Endothelial cell (in vitro differentiated cells): ENCODE measurements at places on chromosomes 7 and 10. TPM values are rescaled to one million over a fixed set of nuclear protein-coding genes. Genes with fewer than 3 reads are reported as not detected.
A peak's percentile ranks its signal among the peaks of the same experiment; 100 is the strongest.

Gene KIFBP
- 26.2 TPM for total RNA-seq

- H3K27ac ChIP-seq, result no peak overlapping the region
- DNase-seq, result no peak
- H3K36me3 ChIP-seq, result no peaks in the 10 kb centered on the region
- H3K4me3 ChIP-seq, result peak overlapping the region; percentile 21
Measured at GRCh38 chr10:132066186-132066585, 440 bp downstream of the JAKMIP3 start.

Gene CDC123
- total RNA-seq, result 85.9 TPM

Gene POLR2J2
- total RNA-seq, result 9.4 TPM

DNA sequence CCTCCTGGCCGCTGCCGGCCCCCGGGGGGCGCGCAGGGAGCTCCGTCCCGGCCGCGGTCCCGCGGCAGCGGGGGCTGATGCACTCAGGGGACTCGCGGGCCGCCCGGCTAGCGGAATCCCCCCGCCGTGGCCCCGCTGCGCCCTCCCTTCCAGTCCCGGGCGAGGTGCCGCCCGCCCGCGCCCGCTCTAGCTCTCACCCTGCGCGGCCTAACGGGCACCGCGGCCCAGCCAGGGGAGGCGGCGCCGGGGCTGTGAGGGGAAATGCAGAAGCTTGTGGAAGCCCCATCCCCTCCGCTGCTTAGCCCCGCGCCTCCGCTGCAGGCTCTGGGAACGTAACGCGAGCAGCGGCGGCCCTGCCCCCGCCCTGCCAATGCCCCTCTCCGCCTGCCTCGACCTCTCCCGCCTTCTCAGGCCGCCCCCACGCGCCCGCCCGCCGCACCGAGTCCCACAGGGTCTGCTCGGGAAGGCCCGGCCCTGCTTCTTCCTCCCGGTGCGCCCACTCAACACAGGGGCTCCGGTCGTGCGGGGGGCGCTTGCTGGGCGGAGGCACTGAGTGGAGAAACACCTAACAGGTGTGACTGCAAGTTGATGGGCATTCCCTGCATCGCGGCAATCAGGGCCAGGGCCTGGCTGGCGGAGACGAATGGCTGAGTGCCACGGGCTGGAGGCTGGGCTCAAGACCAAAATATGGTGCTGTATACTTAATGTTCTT lies 384 bp upstream of the TMEM229A start:
- H3K27me3 ChIP-seq, result peaks cover 13% of the 10 kb centered on the region
- peak overlapping the region; percentile 88 for H3K4me3 ChIP-seq
- peaks cover 6% of the 10 kb centered on the region for H3K4me1 ChIP-seq
- no peak overlapping the region for H3K27ac ChIP-seq

Gene CSGALNACT2
- total RNA-seq, result 3.8 TPM

DNA sequence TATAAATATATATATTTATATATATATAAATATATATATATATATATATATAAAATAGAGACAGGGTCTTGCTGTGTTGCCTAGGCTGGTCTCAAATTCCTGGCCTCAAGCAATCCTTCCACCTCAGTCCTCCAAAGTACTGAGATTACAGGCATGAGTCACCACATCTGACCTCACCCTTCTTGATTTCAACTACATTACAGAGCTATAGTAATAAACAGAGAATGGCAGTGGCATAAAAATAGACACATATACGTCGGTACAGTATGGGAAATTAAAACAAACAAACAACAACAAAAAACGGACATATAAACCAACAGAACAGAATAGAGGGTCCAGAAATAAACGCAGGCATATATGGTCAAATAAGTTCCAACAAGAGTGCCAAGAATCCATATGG lies 77.6 kb upstream of the PPP1R3A start:
- H3K36me3 ChIP-seq, result no peaks in the 10 kb centered on the region
- no peak for DNase-seq
- no peaks in the 10 kb centered on the region for H3K4me1 ChIP-seq
- H3K4me3 ChIP-seq, result no peak overlapping the region
- no peaks in the 10 kb centered on the region for H3K27me3 ChIP-seq

Gene CABCOCO1
- total RNA-seq, result 0.28 TPM

GRCh38 chr10:103676851-103677417 lies 178.4 kb downstream of the SH3PXD2A start:
- peaks cover 7% of the 10 kb centered on the region for H3K36me3 ChIP-seq
- no peak for DNase-seq
- H3K4me3 ChIP-seq, result peak overlapping the region; percentile 51
- no peak overlapping the region for H3K27ac ChIP-seq
- peaks cover 2% of the 10 kb centered on the region for H3K27me3 ChIP-seq
- H3K4me1 ChIP-seq, result peaks cover 2% of the 10 kb centered on the region

Gene PLCE1
- total RNA-seq, result 0.49 TPM

DNA sequence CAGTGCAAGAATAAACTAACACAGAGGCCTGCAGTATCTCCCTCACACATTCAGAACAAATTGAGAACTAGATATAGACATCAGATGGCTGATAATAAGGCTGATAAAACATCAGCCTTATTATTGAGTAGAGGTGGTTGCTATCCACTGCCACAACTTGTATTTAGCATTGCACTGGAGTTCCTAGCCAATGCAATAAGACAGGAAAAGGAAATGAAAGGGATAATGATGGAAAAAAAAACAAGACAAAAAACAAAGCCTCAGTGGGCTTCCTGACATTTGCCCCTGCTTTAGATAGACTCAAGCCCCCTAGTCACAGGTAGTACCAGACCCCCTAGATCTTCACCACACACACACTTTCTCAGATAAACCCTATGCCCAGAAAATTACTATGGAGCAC lies 33.2 kb upstream of the ELN start:
- peaks cover 6% of the 10 kb centered on the region for H3K27me3 ChIP-seq
- peaks cover 9% of the 10 kb centered on the region for H3K4me1 ChIP-seq
- peaks cover 8% of the 10 kb centered on the region for H3K36me3 ChIP-seq

Gene ACTR3C
- total RNA-seq, result 0.87 TPM

GRCh38 chr7:33477719-33478480 lies 348.5 kb downstream of the BBS9 start:
- H3K36me3 ChIP-seq, result peaks cover 5% of the 10 kb centered on the region
- no peak overlapping the region for H3K27ac ChIP-seq
- no peaks in the 10 kb centered on the region for H3K27me3 ChIP-seq

GRCh38 chr7:69685293-69685631 lies 87.0 kb downstream of the AUTS2 start:
- no peak for DNase-seq
- H3K27ac ChIP-seq, result peak overlapping the region; percentile 4
- peaks cover 2% of the 10 kb centered on the region for H3K27me3 ChIP-seq
- no peaks in the 10 kb centered on the region for H3K36me3 ChIP-seq
- H3K4me1 ChIP-seq, result peaks cover 11% of the 10 kb centered on the region

GRCh38 chr10:101444058-101444898 lies 90.3 kb downstream of the BTRC start:
- DNase-seq, result no peak
- no peak overlapping the region for H3K4me3 ChIP-seq
- H3K27me3 ChIP-seq, result no peaks in the 10 kb centered on the region
- H3K27ac ChIP-seq, result peak overlapping the region; percentile 9

- H3K27ac ChIP-seq, result no peak overlapping the region
- H3K4me3 ChIP-seq, result no peak overlapping the region
- peaks cover 1% of the 10 kb centered on the region for H3K27me3 ChIP-seq
- no peaks in the 10 kb centered on the region for H3K4me1 ChIP-seq
Measured at GRCh38 chr10:60073397-60073780, 167.0 kb upstream of the CCDC6 start.

Gene OR2A25
- not detected for total RNA-seq

Gene ENKUR
- not detected for total RNA-seq

GRCh38 chr10:130037169-130037661 lies 73.1 kb upstream of the EBF3 start:
- H3K27me3 ChIP-seq, result peaks cover 7% of the 10 kb centered on the region
- H3K36me3 ChIP-seq, result no peaks in the 10 kb centered on the region
- no peak overlapping the region for H3K4me3 ChIP-seq
- no peak overlapping the region for H3K27ac ChIP-seq
- DNase-seq, result no peak

- H3K27ac ChIP-seq, result no peak overlapping the region
- peaks cover 3% of the 10 kb centered on the region for H3K27me3 ChIP-seq
- no peaks in the 10 kb centered on the region for H3K36me3 ChIP-seq
- DNase-seq, result peak; percentile 23
Measured at GRCh38 chr7:135512135-135512887, 2.4 kb upstream of the CNOT4 start.

DNA sequence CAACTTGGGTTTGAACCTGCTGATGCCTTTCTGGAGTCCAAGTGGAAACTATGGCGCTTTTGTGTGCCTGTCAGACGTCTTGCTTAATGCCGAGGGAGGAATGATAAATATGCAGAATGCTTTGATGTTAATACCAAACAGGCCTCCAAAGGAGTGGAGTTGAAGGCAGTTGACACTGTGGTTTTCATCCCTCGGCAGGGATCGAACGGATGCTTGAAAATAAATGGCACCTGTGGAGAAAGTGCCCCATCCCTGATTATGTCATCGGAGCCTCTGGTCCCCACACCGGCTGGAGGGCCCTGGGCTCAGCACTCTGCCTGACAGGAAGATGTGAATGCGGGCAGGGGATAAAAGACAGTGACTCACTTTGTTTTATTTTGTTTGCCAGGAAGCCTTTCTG lies 148.7 kb upstream of the GPR26 start:
- no peak overlapping the region for H3K27ac ChIP-seq
- no peak overlapping the region for H3K4me3 ChIP-seq
- H3K36me3 ChIP-seq, result no peaks in the 10 kb centered on the region
- peaks cover under 1% of the 10 kb centered on the region for H3K27me3 ChIP-seq
- H3K4me1 ChIP-seq, result peaks cover 6% of the 10 kb centered on the region
